Suppressor macrophage treated with lipopolysaccharide for 1 hour (primary cell): ENCODE measurements at places on chromosomes 11 and 22.
A peak's percentile ranks its signal among the peaks of the same experiment; 100 is the strongest.

GRCh38 chr11:84243629-84244263 lies 957.6 kb upstream of the CCDC90B start:
- no peak for DNase-seq

DNA sequence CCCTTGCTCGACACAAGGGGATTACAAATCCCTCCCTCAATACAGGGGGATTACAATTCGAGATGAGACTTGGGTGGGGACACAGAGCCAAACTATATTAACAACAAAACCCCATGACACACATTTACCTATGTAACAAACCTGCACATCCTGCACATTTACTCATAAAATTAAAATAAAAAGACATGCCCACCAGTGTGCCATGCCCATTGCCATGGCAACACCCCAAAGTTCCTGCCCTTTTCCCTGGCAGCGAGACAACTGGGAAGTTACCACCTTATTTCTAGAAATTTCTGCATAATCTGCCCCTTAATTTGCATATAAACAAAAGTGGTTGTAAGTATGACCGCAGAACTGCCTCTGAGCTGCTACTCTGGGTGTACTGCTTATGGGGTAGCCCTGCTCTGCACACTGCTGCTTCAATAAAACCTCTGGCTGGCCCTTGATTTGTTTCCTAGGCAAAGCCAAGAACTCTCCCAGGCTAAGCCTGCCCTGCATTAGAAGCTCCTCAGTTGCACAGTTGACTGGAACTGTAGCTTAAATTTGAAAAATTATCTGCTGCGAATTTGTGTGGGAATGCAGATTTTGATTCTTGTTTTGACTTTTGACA lies 8.6 kb upstream of the INCENP start:
- DNase-seq, result no peak

GRCh38 chr22:19432133-19432851 lies at the start of gene MRPL40:
TSS of gene MRPL40 (plus strand) at chr22:19432545. CDS start at chr22:19432555, 10 bp downstream.
- DNase-seq, result peak; percentile 96

DNA sequence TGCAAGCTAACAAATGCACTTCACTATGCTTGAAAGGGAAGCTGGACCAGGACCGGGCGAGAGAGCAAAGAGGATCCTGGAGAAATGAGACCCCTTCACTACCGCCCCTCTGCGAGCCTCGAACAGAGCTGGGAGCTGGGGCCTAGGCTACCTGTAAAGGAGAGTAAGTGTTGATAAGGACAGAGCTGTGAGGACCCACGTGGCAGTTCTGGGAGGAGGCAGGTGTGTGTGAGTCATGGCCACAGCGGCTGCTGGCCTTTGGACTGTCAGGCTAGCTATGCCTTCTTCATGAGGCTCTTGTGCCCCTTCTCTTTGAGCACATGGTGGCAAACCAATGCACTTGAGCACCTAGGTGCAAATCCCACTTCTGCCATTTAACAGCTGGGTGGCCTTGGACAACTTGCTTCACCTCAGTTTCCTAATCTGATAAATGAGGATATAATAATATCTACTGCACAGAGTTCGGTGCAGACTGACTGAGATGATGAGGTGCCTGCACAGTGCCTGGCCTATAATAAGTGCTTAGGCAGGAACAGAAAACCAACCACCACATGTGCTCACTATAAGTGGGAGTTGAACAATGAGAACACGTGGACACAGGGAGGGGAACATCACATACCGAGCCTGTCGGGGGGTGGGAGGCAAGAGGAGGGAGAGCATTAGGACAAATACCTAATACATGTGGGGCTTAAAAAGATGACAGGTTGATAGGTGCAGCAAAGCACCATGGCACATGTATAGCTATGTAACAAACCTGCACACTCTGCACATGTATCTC lies 35.3 kb upstream of the KCNJ11 start:
- no peak for DNase-seq

GRCh38 chr22:46537946-46538813 lies 760 bp upstream of the CELSR1 start:
- DNase-seq, result peak; percentile 69

- no peak for DNase-seq
Measured at GRCh38 chr11:69462106-69462951, 19.1 kb upstream of the LINC01488 start.

DNA sequence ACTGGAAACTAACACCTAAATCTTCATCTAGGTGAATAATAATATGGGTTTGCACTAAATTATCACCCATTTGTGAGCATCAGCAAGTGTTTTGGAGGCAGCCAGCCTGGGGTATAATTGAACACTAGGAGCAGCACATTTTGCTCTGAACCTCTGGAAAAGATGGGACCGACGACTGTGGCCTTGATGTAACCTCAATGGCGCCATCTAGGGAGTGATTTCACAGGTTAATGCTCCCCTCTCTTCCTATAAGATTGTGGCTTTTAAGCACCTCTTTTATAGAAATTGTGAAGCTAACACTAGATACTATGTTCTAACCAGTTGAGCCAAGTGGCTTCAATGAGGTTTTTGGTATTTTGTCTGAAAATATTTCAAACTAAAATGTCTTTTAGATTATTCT lies 203.7 kb downstream of the NELL1 start:
- DNase-seq, result peak; percentile 14

- no peak for DNase-seq
Measured at GRCh38 chr11:107561688-107562087, 3.8 kb downstream of the ALKBH8 start.

GRCh38 chr11:32420139-32420538 lies 15.2 kb downstream of the WT1 start:
- DNase-seq, result no peak

- peak; percentile 13 for DNase-seq
Measured at GRCh38 chr11:43687120-43687791, 6.7 kb downstream of the HSD17B12 start.

GRCh38 chr11:73423506-73423905 lies 47.3 kb downstream of the RELT start:
- DNase-seq, result no peak

DNA sequence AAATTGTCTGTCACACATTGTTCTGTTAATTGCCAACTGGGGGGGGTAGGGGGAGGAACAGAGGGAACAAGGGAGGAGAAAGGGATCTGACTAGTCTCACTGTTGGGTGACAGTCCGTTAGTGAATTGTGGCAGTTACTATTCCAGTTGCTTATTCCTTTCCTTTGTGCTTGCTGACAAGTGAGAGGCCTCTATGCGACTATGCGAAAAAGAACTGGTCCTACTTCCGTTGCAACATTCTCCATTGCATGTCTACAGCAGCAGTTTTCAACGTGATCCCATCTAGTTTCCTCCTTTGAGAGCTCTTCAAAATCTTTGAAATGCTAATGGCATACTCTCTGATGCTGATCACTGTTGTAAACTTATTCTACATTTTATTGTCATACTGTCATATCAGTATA lies 672.2 kb downstream of the LRRC4C start:
- DNase-seq, result no peak

DNA sequence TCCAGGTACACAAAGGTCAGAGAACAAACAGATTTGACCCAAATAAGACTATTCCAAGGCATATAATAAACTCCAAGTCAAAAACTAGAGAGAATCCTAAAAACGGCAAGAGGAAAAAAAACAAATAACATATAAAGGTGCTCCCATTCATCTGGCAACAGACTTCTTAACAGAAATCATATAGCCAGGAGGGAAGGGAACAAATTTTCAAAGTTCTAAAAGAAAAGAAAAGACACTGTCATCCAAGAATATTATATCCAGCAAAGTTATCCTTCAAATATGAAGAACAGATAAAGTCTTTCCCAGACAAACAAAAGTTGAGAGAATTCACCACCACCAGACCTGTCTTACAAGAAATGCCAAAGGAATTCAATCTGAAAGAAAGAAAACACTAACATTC lies 11.1 kb downstream of the EFCAB6 start:
- no peak for DNase-seq

GRCh38 chr11:208917-209260 lies 1.4 kb downstream of the RIC8A start:
- DNase-seq, result peak; percentile 19

- no peak for DNase-seq
Measured at GRCh38 chr11:96794152-96794551, 404.3 kb downstream of the JRKL start.
